ENCODE measurements at places on chromosomes 5 and 9.

- peak; percentile 35 for DNase-seq
Measured at GRCh38 chr5:134524272-134524825, 1.1 kb upstream of the JADE2 start.

GRCh38 chr5:9922719-9923118 lies 292.6 kb upstream of the TAS2R1 start:
- no peak for DNase-seq

DNA sequence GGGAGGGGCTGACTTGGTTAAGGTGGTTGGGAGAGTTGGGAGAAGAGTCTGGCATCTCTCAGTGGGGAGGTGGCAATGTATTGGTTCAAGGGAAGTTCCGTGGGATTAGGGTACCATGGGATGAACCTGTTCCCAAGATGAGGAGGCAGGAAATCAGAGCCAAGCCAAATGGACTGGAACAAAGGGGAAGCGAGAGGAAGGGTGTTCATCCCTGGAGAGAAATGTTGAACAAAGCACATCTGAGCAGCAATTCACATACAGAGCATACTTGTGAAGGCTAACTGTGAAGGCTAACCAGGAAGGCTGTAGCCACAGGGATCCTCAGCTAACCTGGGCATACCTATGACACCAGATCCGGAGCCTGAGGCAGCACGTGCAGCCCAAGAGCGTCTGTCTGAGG lies 214.0 kb downstream of the MCTP1 start:
- DNase-seq = no peak

- DNase-seq = no peak
Measured at GRCh38 chr5:173327084-173327947, 898 bp downstream of the STC2 start.

GRCh38 chr5:179146277-179146676 lies 86.1 kb downstream of the ZNF354C start:
- peak; percentile 63 for DNase-seq

DNA sequence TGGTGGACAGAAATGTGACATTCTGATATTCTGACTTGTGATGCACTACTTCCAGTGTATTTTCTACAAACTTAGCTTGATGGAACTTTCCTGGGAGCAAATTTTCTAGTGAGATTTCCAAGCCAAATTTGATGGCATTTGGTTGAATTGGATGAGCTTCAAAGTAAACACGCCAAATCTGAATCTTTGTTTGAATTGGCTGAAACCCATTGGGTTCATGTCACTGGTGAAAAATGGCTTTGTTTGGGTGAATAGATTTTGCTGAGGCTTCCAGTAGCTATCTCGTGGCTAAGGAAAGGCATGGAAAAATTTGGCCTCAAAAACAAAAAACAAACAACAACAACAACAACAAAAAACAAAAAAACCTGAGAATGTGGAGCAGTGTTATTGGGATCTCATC lies 271.1 kb upstream of the RPS23 start:
- DNase-seq = no peak

DNA sequence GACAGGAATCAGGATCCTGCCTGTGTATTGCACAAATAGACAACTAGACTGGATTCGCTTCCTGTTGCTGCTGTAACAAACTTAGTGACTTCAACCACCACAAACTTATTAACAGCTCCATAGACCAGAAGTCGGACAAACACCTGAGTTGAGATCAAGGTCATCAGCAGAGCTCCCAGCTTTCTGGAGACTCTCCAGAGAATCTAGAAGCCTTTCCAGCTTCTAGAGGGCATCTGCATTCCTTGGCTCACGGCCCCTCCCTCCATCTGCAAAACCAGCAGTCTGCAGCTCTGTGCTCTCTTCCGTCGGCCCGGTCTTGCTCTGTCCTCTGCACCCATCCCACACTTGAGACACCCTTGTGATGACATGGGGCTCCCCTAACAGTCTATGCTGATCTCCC lies 99.1 kb downstream of the KCNT1 start:
- DNase-seq = no peak

DNA sequence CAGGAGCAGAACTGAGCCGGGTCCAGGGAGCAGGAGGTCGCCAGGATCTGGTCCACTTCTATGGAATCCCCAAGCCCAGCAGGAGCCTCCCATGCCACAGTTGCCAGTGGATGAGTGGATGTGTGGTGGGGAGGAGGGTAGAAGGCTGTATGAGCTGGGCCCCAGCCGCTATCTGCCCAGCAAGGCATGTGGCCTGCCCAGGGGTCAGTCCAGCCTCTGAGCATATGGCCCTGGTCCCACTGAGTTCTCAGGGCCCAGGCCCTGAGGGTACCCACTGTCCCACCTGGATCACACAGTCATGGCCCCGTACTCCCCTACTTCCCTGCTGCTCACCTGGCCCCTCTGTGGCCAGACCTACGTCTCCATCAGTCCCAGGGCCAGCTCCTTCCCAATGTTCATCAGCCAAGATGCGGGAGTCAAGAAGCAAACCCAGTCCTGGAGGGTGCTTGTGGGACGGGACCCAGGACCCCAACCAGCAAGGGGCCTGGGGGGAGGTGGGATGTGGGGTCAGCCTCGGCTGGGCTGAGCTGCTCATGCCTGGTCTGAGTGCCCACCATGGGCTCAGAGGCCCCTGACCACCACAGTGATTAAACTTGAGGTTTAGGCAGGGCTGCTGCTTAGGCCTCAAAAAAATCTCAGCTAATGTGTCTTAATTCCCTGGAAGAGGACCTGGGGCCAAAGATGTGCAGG lies 152.7 kb downstream of the COL23A1 start:
- no peak for DNase-seq

GRCh38 chr5:24742334-24742733 lies 97.6 kb upstream of the CDH10 start:
- DNase-seq = no peak

- no peak for DNase-seq
Measured at GRCh38 chr5:36939969-36940858, 63.6 kb downstream of the NIPBL start.

DNA sequence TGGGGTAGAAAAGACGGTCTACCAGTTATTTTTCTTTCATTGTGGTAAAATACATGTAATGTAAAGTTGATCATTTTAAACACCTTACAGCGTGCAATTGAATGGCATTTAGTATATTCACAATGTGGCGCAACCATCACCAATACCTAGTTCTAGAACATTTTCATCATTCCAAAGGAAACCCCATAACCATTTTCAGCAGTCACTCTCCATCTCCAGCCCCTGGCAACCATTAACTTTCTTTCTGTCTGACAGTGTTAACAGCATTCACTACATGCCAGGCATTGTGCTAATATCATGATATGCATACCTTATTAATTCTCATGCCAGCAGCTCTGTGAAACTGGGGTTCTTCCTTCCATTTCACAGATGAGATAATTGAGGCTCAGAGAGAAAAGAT lies 32.0 kb downstream of the PTGS1 start:
- DNase-seq = no peak

GRCh38 chr5:8825139-8825757 lies 720.6 kb downstream of the SEMA5A start:
- DNase-seq = no peak

DNA sequence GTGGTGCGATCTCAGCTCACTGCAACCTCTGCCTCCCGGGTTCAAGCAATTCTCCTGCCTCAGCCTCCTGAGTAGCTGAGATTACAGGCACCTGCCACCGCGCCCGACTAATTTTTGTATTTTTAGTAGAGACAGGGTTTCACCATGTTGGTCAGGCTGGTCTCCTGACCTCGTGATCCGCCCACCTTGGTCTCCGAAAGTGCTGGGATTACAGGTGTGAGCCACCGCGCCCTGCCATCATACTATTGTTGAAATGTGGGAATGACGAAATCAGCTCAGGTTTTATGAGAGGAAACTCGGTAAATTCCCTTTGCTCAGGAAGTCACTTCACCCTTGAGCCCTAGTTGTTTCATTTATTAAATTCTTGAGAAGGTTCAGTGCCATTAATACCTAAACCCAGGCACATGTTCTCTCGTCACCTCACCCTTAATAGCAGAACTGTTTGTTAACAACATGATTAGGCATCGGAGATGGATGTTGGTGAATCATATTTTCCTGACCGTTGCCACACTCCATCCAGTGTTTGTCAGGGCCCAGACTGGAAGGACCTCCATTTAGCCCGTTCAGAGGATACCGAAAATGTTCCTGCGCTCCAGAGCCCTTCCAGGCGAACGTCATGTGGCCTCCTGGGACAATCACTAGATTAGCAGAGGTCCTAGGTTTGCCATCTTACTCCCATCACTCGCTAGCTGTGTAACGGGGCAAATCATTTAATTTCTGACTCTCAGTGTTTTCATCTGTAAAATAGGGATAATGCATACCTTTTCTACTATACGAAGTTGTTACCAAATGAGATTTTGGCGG lies 20.0 kb upstream of the CREBRF start:
- peak; percentile 32 for DNase-seq

DNA sequence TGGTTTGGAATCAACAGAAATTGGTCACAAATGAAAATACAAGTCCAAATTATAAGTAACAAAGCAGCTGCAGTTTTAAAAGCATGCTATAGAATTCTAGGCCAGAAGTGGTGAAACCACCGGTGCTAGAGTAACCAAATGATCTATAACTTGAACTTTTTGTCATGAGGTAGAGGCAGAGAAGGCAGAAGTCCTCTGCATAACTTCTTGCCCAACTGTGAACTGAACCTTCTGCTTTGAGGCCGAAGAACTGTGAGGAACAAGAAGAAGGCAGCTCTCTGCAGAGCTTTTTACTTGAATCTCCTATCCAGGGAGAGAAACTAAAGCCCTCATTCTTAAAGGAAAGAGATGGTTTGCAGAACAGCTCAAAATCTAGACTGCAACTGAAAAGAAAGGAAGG lies 36.2 kb upstream of the TENT2 start:
- no peak for DNase-seq

DNA sequence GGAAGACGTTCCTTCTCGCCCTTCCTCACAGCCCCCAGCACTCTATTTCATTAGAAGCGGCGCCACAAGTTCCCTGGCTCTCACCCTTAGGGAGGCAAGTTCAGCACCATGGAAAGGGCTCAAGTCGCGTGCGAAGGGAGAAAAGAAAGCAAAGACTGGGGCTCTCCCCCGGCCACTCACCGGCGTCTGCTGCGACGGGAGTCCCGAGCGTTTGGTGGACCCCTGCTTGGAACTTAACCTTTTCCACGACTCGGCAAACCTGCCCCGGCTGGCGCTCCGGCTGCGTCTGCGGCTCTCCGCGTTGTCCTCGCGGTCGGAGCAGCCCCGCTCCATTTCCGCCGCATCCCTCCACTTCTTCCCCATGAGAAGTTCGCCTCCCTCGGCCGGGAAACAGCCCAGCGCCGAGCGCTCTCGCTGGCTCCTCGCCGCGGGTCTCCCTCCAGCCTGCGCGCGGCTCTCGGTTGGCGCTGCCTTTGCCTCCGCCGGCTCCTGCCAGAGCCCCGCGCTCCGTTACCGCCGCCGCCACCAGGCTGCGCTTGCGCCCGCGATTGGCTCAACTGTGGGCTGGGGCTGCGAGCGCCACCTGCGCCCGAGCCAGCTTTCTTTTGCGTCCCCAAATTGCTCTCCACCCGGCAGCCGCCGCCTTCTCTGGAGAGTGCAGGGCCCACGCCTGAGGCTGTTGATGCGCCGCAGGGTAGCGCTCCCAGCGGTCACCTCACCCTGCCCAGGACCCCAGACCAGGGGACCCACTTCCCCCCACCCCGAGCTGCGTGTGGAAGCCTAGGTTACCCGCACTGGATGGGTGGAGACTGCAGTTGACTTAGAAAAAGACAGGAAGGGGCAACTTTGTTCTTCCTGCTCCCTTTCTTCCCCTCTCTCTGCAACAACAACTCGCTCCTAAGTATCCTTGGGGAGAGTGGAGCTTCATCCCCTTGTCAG lies 321.6 kb downstream of the CEMIP2 start:
- no peak for DNase-seq

DNA sequence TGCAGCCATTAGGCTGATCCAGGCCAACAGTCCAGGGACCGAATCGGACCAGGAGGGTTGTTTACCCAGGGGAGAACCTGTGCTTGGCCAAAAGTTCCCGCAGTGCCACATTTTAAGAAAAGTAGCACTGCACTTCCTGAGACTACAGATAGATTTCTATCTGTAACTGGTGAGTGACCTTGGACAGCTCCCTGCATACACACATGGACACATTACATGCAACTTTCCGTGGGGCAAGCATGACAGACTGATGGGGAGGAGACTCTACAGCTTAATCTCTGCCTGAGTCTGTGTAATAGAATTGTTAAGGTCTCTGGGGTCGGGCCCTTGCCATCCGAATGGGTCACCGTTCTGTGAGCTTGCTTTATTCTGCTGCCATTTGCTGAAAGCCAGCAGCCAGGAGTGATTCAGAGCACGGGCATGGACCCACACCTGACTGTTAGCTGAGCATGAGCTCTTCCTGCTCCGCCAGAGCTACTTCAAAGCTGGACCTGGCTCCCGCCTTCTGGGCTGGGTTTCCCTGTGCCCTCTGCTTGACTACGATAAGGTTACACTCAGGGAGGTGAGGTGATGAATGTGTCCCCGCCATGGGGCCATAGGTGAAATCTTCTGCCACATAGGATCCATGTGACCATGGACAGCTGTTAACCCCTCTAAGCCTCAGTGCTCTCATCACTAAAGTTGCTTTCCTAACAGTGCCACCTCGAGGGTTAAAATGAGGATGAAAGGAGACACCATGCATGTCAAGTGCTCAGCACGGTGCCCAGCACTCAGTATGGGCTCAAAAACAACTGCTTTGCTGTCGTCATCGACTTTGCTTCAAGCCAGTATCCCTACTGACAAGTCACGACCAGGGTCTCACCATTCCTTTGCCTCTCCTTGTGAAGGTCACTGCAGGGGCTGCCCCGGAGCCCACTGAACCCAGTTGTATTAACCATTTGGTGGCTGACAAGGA lies 200.0 kb downstream of the MELK start:
- DNase-seq = no peak

- no peak for DNase-seq
Measured at GRCh38 chr5:141845371-141845851, 32.8 kb downstream of the PCDH1 start.

GRCh38 chr9:5846501-5846921 lies 13.6 kb upstream of the ERMP1 start:
- DNase-seq = no peak

GRCh38 chr5:88660264-88660946 lies 222.6 kb downstream of the MEF2C start:
- DNase-seq = no peak

DNA sequence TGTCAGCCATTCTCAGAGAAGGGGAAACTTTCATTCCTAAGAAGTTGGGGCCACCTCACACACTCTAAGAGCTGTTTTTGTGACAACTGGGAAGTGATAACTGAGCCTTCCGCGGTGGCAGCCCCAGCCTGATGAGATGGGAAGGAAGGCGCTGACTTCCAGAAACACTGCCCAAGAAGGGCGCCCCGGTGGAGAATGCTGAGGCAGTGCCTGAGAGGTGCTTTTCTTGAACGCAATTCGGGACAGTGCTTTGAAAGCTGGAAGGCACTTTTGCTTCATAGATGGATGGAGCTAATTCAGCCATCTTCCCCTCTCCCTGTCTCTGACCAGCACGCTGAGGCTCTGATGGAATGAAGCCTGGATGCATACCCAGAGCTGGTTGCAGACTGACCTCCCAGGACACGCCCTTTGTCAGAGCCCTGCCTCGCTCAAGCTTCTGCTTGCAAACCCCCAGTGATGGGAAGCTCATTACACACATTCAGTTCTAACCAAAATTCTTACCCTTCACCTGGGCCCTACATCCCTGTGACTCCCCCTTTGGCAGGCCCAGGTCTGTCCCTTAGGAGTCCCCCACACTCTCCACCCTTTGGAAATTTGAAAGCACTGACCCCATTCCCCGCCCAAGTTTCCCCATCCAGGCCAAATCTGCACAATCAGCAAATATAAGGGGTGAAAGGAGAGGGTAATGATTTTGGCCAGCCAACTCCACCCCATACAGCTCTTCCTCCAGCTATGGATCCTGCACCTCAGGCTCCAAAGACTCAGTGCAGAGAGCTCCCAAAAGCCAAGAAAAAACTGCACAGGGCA lies 66.6 kb upstream of the SLC25A51 start:
- DNase-seq = no peak
